NCI-H2171 treated with DMSO at 0.1 percent for 48 hours (cell line): ENCODE measurements at places on chromosomes 4 and X.

DNA sequence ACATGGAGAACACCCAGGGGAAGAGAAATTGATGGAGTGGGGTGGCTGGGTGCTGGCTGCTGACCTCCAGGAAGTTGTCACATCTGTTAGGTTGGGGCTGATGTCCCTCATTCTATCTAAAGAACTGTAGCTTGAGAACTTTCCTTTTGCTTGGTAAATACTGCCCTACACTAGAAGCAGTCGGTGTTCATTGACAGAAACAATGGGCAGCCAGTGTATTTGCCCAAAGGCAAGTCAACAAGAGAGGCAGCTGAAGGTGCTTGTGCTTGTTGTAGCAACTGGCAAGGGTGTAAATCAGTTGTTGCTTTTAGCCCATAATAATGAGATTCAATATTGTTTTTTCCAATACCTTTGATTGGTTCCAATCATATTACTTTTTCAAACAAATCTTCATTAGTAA lies 956 bp downstream of the TMEM154 start:
- no peak for DNase-seq

DNA sequence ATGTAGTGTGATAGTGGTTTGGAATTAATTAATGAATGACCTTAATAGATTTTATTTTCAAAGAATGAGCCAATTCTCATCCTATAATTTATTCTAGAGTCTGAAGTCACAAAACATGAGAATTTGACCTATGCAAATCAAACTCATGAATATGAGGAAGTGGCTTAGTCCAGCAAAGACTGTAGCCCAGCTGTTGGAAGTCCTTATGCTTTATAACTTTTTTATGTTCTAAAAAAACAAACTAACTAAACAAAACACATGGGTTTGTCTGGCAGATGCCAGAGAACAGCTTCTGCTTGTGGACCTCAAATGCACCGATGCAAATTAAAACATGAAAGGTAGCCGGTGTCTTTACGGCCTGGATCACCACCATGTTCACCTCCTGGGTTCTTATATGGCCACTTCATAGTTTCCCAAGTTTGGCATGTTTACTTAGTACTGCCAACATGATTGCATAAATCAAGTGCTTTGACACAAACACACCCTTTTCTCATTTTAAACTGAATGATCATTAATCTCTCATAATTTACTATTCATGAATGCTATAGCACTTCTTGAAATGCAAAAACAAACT lies 277.4 kb downstream of the PAPSS1 start:
- DNase-seq, result no peak

- no peak for DNase-seq
Observed at GRCh38 chrX:101708163-101708562, 48.5 kb upstream of the ARMCX2 start.

DNA sequence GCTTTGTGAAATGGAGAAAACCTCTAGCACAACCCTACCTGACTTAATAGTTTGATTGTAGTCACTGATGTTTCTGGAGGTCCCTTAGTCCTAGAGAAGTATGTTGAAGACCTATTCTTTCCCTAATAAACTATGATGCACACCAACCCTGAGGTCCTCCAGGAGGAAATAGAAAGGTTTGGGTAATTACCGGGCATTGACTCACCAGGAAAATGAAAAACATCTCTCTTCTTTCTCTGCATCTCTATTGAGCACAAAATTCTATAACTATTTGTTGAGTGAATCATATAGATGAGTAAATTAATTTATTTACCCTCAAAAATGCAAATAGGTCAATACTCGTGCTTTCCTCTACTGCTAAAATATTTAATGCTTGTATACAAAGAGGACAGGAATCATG lies 582.4 kb upstream of the FAM241A start:
- DNase-seq, result no peak

DNA sequence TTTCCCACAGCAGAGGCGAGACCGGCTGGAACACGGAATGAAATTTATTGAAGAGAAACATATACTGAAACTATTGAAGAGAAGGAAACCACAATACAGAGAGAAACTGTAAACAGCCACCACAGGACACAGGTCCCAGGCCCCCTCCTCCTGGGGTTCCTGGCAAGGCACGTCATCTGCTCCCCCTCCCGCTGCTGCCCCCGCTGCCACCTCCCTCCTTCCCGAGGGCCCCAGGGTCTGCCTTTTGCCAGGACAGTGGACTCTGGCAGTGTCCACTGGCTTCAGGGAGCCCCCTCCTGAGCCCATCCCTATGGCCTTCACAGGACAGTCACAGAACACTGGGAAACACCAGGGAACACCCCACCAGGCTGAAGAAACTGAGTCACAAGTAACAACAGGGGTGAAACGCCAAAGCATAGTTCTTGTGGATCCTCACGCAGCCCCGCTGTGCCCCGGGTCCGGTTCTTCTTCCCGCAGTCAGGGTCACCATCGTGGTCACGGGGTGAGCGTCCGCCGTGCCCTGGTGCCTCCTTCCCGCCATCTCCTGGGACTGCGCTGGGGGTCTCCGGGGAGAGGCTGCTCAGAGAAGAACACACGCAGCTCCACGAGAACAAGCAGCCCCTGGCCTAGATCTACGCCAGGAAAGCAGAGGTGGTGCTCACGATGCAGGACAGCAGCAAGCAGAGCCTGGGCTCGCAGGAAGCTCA lies 5.4 kb downstream of the PNMA6E start:
- no peak for DNase-seq

GRCh38 chr4:68576272-68577125 lies at the start of gene UGT2B17:
Gene UGT2B17 (minus strand): TSS chr4:68576322. CDS start chr4:68568484, 7,838 bp downstream.
- DNase-seq, result no peak

GRCh38 chr4:100823993-100824323 lies 306.1 kb upstream of the EMCN start:
- no peak for DNase-seq

DNA sequence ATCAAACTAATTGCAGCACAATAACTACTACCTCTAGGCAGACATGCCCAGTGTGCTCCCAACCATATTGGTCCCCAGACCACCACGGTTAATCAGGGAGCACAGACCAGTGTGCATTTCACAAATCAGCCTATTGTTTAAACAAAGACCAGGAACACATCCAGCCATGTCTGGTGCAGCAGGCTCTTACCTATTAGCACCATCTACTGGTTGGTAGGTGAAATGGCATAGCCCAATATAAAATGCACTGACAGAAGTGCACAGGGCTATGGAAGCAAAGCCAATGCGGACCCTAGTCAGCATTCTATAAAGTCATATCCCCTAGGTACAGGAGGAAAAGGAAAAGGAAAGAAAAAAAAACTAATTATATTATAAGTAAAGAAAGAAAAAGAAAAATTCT lies 15.5 kb upstream of the CYLC1 start:
- DNase-seq, result peak; percentile 23

DNA sequence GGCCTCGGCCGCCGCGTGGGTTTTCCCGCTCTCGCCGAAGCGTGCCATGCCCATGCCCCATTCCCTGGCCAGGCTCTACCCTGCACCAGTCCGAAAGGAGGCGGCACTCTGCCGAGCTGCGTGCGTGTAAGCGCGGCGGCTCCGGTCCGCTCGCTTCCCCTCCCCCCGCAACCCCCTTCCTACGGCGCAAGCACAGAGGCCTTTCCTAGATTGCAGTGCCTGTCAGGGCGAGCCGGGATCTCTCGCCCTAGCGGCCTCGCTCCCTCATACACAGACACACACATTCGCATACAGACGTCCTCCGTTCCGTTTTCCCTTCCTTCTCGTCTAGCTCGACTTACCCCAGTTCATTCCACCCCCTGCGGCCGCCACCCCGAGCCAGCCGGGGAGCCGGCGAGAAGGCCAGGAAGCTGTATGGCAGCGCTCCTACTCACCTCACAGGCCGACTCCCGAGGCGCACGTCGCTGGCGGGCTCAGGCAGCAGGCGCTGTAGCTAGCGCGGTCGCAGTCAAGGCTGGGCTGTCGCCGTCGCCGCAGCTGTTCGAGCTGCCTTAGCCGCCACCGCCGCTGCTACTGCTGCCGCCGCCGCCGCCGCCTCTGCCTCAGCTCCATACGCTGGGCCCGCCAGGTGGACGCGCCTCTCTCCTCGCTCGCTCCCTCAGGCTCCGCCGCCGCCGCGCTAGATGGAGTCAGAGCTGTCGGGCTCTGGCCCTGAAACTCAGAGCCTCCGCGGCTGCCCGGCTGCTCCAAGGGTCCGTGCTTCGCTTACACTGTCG lies 615 bp downstream of the NEXMIF start:
- DNase-seq, result peak; percentile 61

DNA sequence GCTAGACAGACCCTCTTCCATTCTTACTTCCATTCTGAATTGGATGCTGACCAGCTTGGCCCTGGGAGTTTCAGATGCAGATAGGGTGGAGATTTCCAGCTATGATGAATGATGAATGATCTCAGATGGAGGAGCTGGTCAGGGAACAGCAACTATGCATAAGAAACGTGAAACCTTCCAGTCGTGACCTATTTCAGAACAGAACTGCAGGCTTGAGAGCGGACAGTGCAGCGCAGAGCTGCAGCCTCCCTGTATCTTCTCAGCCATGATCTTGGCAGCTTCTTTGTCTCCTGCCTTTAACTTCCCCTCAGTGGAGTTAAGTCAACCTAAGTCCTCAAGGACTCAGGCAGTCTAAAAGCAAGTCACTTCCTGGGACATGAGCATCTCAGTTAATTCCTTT lies 43.3 kb upstream of the HAND2 start:
- no peak for DNase-seq

GRCh38 chr4:151862766-151863165 lies 102.0 kb upstream of the GATB start:
- no peak for DNase-seq

DNA sequence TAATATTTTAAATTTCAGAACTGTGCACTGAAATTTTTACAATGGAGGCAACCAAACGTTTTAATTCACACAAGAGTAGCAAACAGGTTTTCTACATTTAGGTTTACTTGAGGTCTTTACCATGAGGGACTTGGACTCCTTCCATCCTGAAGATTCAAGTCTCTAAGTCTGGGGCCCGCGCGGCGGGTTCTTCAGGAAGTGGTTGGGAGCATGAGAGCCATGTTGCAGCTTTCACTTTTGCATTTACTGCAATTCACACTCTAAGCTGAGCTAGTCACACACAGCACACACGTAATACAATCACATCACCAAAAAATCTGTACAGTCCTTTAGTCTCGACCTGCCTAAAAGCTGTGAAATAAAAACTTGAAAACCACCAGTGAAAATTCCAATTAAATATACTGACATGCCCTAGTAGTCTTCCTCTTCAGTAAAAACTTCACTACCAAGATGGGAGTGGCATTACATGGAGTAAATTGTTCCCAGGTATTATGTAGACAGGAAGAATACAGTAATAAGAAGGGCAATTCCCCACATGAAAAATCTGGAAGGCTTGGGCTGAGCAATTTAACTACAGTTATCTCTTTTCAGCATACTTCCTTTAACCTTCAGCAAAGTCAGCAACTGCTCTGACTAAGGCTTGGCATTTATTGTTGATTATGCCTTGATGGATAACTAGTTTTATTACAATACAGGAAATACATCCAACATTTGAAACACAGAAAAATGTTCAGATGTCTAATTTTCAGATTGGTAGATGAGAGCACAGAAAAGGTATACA lies 571.1 kb upstream of the DIPK2B start:
- no peak for DNase-seq

DNA sequence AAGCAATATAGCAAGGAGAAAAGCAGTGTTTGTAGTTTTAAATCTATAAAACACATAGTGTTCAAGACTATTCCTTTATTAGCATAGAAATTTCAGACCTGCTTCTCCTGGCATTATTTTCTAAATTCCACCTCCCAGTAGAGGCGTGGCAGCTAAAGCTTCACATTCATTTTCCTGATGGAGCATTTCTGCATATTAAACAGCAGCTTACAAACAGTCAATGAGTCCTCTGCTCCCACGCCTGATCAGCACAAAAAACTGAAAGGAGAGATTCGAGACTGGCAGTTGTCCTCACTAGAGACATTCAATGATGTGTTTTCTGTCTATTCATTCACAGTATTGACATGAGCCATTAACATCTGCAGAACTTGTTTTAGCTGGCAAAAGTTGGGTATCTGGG lies 61.4 kb downstream of the SHISA3 start:
- no peak for DNase-seq

DNA sequence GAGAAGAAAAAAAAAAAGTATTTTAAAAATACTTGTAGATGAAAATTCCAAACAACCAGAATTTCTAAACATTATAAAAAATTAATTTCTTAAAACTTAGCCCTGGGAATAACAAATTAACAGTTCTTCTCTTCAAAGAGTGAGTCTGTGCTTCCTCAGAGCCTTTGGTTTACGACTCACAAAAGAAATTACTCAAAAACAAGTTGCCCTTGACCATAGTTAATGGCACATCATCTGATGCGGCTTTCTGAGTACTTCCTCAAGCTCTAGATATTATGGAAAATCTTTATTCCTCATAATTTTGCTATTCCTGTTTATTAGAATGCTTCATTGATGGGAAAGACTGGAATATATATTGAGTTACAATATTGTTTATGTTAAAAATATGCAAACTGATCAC lies 23.7 kb downstream of the TAPT1 start:
- DNase-seq, result no peak

DNA sequence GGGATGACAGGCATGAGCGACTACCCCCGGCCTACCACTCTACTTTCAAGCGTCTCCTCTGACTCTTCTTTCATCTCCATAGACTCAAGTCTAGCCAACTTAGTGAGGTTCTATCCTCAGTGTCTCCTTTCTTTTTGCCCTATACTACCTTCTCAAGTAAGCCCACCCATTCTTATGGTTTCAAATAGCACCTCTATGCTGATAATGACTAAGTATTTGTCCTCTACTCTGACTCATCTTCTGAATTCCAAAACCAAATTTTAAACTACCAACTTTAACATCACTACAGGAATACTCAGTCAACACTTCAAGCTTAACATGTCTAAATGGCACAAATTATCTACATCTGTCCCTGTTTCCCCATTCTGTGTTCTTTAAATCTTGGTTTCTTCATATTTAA lies 47.8 kb downstream of the ELF2 start:
- DNase-seq, result no peak

GRCh38 chr4:170687751-170688150 lies 598.0 kb upstream of the AADAT start:
- no peak for DNase-seq

- no peak for DNase-seq
Observed at GRCh38 chrX:17818726-17819125, 42.4 kb downstream of the RAI2 start.

- DNase-seq, result no peak
Observed at GRCh38 chr4:188372058-188372457, 232.8 kb downstream of the TRIML1 start.
